ENCODE measurements at places on chromosomes 5 and 9. TPM values are rescaled to one million over a fixed set of nuclear protein-coding genes. Genes with fewer than 3 reads are reported as not detected.

- no peak for DNase-seq
These were observed 10.5 kb downstream of the IL12B start for GRCh38 chr5:159319832-159320231.

GRCh38 chr5:54646356-54647101 lies 129.0 kb downstream of the SNX18 start:
- DNase-seq, result no peak

DNA sequence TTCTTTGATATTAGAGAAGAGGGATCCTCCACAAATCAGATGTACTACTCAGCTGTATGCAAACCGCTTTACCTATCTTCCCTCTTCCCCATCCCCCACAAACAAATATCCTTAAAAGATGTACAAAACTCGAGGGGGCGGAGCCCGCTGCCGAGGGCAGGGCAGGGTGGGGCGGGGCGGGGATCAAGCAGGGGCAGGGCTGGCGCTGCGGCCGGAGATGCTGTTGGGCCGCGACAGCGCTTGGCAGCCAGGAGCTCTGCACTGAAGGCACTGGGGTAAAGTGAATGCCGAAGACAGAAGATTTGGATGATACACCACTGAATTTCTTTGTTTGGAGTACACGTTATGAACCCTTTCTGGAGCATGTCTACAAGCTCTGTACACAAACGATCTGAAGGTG lies 474.8 kb downstream of the CDH10 start:
- no peak for DNase-seq

DNA sequence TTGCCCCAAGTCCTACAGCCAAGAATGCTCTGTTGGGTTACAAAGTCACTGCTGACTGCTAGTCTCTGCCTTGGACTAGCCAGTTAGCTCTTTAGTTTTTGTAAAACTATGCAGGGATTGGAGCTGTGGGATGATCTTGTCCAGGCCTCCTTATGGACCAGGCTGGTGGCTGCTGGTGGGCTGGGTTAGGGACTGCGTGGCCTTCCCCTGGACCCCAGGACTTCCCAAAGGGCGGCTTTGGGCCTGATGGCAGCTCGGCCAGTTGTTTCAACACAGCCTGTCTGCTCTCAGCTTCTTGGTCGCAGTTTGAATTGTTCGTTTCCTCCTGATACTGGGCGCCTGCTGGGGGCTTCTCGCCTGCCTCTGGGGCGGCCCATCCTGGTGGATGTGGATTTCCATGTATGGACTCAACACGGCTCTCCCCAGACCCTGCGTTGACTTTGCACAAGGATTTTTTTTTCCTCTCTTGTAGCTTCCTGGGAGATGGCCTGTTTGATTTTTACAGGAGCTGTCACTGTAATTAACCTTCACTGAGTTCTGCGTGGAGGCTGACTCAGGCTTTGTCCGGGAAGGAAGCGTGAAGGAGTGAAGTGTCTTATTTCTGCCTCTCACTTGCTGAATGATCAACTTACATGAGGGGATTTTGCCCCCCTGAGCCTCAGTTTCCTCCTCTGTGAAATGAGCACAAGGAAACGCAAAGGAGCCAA lies 91.9 kb upstream of the NEURL1B start:
- DNase-seq, result no peak

DNA sequence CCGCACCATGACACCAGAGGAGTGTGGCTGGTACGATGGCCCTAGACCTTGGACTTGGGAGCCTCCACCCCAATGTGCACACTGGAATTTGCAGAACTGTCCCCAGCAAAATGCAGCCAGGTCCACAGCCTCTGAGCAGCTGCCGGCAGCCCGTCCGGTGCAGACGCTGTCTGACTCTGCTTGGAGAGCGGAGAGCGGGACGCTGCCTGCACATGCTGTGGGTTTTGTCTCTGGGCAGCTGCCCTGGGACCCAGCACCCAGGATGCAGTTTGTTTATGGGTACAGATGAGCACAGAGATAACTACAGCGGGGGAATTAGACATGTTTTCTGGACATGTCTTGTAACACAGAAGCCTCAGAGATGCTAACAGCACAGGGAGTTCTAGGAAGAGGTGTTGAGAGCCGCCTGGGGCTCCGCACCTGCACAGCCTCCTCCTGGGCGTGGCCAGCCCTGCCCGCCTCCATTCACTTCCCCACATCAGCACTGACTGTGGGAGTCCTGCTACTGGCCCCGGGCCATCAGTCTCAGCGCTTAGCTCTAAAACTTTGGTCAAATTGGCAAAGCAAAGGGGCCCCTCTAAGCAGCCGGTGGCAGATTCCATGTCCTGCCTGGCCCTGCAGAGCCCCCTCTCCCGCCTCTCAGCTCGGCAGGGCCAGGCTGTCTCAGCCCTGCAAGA lies 159.6 kb downstream of the IRX2 start:
- no peak for DNase-seq

GRCh38 chr5:152462021-152462721 lies 57.1 kb upstream of the NMUR2 start:
- no peak for DNase-seq

GRCh38 chr5:139809331-139809810 lies 13.8 kb downstream of the PSD2 start:
- DNase-seq, result no peak

DNA sequence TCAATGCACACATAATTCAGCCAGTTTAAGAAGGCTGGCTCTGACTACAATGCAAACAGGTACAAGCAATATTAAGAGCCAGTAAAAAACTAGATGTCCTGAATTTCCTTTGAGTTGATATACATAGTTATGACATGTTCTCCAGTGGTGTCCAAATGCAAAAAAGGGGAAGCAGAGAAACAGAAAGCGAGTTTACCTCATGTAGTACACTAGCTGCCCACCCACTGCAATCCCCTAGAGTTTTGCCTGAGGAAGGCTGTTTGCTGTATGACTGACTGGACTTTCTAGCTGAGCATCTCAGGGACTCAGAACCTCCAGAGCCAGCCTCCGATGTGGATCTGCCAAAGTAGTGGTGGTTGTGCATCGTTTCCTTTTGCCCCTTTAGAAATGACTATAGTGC lies 44.8 kb upstream of the SLC1A3 start:
- DNase-seq, result no peak

OTP gene
- total RNA-seq, result not detected

PCDHGA11 gene
- total RNA-seq, result 16.4 TPM

MARVELD2 gene
- total RNA-seq, result 0.78 TPM

RPL35 gene
- total RNA-seq, result 686 TPM

SLCO4C1 gene
- 0.47 TPM for total RNA-seq

TYRP1 gene
- 0.31 TPM for total RNA-seq

Data from occipital lobe (tissue), 3 donors.